ENCODE measurements at places on chromosomes 12 and 14.

- DNase-seq: no peak
Measured at GRCh38 chr14:65010211-65010931, 23.7 kb downstream of the FNTB start.

DNA sequence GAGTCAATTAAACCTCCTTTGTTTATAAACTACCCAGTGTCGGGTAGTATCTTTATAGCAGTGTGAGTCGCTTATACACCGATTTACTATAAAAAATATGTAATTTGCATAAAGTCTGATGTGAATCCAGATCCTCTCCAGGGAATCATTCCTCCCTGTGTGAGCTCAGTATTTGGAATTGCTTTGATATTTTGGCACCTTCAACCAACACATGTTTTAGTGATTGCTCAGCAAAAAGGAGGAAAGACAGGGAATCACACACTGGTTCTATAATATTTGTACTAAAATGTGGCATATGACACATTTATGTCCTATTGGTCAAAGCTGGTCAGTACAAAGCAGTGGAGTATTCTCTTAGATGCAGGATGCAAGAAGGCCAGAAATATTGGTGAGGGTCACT is 703.9 kb upstream of the ATXN7L3B start:
- no peak for DNase-seq

- DNase-seq: no peak
Measured at GRCh38 chr12:117530796-117531195, 169.4 kb upstream of the NOS1 start.

GRCh38 chr12:113591480-113591974 is 119.9 kb upstream of the LHX5 start:
- no peak for DNase-seq

DNA sequence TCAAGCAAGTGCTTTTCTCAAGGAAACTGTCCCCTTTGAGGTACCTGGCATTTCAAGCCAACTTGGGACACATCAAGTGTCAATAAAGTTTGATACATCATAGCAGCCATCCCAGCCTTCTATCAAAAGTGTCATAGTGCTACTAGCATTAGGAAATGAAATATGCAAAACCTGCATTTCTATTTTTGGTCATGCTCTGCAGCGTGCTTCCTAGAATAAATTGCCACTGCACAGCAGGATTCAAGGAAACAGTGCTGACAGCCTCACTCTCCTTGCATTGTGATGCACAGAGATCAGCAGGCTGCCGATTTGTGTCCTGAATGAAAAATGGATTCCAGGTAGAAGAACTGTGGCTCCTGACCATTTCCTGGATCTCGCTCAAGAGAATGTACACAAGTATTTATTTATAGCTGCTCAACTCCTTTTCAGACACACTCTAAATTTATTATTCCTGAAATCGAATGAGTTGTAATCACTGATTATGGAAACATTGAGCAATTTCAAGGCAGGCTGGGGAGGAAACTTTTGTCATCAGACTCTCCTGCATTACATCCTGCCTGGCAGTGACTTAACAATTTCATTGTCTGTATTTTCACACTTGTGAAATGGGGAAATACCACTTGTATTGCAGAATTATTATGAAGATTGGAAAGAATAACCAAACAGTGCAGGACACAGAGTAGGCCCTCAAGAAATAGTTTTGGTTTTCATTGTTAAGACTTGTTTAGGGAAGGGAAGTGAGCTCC is 120.9 kb downstream of the SLC38A6 start:
- no peak for DNase-seq

DNA sequence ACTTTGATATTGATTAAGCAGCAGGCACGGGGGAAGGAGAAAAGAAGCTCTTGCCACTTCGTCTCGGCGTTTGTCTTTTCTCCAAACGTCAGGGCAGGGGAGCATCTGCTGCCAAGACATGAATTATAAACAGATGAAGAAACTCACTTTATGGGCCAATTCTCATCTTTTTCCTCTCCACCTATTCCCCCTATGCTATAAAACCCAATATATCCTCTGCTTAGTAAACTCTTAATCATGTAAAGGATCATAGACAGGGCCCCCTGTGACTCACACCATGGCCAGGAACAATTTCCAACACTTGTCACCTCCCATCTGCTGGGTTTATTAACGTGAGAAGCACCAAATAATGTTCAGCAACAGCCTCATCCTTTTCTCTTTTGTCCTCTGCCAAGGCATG is 1092.1 kb upstream of the TMEM132C start:
- DNase-seq: no peak

DNA sequence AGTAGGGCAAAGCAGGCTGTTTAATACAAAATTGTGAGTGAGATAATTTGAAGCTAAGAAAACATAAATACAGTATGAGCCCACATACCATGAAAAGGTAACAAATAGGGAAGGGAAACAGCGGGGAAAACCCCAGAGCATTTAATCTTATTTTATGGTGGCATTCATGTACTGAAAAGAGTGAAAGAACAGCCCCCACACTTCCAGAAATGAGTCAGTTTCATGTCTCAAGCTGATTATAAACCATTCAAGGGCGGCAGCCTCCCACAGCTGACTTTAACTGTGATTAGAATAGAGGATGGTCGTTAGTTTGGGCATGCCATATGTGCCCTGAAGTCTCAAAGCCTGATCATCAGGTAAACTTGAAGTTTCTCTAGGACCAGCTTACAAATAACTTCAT is 64.5 kb downstream of the FOXG1 start:
- DNase-seq: no peak

GRCh38 chr14:79670811-79671210 is 540.5 kb downstream of the DIO2 start:
- DNase-seq: no peak

DNA sequence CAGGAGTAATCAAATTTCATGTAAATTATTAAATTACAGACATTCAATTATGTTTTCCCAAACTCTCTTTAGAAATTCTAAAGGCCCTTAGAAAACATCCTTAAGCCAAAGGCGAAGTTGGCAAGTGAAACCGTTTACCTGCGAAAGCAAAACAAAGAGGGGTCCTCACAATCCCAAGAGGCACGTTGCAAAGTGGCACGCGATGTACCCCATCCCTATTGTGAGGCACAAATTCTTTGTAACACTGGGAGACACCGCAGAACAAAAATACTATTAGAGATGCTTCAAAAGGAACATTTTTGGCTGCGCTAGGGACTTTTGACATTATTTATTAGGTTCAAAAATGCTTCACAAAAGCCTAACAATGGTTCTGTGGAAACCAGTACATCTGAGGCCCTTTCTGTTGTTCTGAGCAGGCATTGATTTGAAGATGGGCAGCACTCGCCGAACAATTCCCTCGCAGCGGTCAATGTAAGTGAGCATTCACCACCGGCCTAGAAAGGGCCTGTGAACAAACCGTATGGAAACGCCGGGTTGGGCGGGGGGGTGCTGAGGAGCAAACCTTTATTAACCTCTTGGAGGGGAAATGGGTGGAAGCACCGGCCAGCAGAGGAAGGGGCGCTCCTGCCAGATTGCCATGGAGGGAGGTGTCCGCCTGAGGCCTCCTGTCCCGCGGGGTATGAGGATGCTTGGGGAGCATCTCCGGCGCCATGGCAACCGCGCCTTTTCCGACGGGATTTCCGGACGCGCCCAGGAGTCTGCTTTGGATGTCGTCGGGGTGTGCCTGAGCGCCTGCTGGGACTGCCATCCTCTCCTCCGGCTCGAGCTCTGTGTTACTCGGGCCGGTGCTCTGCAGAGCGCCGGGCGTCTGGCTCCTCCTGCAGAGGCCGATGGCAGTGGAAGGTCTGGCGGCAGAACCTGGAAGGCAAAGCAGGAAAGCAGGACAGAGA is 193.9 kb downstream of the C12orf42 start:
- no peak for DNase-seq

DNA sequence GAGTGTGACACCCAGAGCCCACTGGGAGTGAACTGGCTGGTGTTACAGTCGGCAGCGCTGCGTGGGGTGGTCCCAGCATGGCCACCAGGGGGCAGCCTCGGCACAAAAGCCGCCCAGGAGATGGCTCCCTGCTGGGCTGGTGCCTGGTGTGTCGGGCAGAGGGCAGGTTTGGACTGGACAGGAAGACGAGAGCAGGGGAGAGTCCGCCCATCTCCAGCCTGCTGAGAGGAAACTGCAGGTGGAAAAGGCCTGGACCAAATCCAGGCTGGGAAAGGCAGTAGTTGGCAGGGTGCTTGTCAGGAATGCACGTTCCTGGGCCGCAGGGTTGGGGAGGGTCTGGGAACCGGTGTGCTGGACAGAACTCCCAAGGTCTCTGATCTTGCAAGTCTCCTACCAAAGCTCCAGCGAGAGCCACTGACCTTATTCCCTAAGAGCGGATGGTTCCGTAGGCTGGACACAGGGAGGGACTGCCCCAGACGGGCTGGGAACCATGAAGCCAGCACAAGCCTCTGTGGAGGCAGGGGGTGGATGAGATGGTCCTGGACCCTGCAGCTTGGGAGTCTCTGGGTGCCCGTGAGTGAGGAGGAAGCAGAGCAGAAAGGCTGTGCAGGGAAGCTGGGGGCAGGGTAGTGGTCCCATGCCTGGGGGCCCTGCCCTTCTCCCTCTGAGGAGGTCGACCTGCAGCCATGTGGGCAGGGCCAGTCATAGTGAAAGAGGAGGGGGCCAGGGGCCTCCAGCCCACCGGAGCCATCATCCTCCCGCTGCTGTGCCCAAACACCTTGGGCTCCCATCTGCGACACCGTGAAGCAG is 1.8 kb downstream of the AHNAK2 start:
- DNase-seq: peak; percentile 73

DNA sequence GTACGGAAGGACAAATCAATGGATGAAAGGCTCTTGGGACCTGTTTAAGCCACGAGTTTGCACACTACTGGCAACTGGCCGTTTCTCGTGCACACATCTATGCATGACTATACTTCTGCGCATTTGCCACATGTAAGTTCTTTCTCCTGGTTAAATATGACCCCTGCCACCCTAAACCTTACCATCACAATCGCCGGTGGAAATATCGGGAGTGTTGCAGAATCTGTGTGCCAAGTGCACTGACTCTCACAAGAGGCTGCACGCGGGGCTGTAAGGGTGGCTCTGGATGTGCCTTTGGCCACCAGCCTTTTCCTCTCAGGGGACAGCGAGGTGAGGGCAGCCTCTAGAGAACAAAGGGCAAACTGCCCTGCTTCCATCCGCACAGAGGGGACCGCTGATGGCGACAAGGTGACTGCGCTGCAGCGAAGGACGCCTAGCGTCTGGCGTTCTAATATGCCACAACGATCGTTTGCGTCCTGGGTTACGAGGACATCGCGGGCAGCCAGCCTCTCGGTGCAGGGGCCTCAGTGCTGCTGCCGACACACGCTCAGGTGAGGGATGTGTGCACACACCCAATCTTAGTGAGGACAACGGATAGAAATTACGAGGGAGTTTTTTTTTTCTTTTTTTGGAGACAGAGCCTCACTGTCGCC is 232.2 kb downstream of the PCNX1 start:
- DNase-seq: no peak

DNA sequence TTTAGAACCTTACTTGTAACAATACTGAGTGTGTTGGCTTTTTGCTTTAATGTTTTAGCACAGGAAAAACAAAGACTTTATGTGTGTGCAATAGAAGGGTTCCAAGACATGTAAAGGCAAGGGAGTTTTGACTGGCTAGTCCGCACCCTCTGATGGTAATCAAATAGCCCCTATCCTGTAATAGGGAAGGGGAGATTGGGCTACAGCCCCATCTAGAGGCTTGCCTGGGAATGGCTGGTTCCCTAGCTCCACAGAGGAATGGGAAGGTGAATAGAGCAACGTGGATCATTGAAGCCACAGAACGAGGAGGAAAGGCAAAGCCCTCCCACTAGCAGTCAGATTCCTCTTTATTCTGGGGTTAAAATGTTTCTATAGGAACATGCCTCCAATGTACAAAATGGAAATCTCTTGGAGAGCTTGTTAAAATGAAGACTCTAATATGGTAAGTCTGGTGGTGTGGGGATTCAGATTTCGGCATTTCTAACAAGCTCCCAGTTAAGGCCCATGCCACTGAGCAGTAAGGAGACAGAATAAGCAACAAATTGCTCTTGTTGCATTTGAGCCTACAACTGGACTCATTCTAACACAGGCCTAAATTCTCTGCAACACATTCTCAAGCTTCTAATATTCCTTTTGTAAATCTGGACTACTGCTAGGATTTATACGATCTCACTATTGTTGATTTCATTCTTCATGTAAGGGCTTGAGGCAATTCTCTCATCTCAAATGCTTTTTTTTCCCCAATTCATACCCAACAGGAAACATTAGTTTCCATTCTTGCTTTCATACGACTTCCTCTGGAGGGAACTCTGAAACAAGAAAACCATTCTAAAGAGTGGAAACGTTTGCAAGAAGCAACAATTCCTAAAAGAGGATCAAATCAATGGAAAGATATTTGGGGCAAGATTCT is 57.1 kb downstream of the NIN start:
- DNase-seq: peak; percentile 32

DNA sequence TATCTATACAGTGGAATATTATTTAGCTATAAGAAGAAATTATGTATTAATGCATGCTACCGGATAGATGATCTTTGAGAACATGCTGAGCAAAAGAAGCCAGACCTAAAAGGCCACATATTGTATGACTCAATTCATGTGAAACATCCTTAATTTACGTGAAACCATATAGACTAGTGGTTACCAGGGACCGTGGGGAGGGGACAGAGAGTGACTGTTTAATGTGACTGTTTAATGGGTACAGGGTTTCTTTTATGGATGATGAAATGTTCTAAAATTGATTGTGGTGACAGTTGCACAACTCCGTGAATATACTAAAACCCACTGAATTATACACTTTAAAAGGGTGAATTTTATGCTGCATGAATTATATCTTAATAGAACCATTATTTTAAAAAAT is 8.5 kb upstream of the BCL7A start:
- DNase-seq: no peak

GRCh38 chr12:10968765-10969456 is 17.8 kb downstream of the TAS2R50 start:
- no peak for DNase-seq

DNA sequence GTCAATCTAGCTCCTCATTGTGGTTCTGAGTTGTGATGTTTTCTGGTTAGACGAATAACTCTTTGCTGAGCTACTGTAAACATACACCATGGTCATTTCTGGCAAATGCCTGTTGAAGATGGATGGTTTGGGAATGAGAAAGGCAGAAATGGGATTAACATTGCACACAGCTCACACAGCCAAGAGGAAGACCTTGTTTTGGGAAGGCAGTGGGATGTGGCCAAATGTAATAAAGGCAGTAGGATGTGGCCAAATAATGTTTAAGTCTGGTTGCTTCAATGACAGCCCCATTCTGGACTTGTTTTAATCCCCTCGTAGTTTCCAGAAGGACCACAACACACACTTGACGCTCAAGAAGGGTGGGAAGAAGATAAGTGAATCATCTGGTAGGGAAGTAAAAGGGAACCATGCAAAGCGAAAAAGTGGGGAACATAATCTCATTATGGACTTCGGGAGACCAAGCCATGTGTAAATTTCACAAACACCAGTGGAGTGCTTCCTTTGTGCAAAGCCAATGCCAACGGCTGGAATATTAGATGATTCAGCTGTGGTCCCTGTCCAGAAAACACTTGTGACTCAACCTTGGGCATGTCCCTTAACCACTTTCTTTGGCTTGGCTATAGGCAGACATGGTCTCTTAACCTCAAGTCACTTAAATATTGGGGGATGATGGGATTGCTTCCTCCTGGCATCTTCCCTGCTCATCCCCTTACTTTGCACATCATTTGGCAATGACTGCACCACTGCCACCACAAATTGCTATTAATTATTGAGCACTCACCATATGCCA is 284.4 kb upstream of the CRY1 start:
- no peak for DNase-seq

GRCh38 chr12:114864837-114865551 is 181.0 kb upstream of the TBX3 start:
- no peak for DNase-seq

GRCh38 chr12:636632-637031 is 26.6 kb downstream of the NINJ2 start:
- DNase-seq: no peak

GRCh38 chr12:123919980-123920360 is 52.7 kb downstream of the CCDC92 start:
- DNase-seq: no peak
